ENCODE measurements at places on chromosomes 2 and 18. TPM values are rescaled to one million over a fixed set of nuclear protein-coding genes. Genes with fewer than 3 reads are reported as not detected.
A peak's percentile ranks its signal among the peaks of the same experiment; 100 is the strongest.

MDH1B gene
- 0.52 TPM for total RNA-seq

DNA sequence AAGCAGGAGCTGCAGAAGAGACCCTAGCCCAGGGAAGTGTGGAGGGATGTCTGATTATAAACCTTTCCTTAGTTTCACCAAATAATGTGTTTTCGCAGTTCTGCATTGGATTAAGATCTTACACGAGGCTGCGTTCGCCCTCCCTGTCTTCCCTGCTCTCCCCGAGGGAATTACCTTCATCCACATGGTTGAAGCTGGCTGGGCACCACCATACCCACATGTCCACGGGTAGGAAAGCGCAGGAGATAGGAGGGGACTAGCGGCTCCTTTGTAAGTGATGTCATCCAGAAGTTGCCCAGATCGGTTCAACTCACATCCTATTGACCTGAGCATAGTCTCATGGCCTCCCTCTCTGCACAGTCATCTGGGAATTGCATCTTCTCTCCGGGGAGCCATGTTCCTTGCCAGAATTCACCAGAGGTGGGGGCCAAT is 1.1 kb downstream of the TTL start:
- peak overlapping the region; percentile 93 for H3K4me3 ChIP-seq
- no peaks in the 10 kb centered on the region for H3K27me3 ChIP-seq
- peaks cover 51% of the 10 kb centered on the region for H3K4me1 ChIP-seq
- DNase-seq: no peak
- H3K27ac ChIP-seq: peak overlapping the region; percentile 84
- no peaks in the 10 kb centered on the region for H3K36me3 ChIP-seq

GRCh38 chr18:38843291-38843690 is 1277.7 kb upstream of the CELF4 start:
- peak; percentile 3 for DNase-seq
- H3K27ac ChIP-seq: no peak overlapping the region
- H3K36me3 ChIP-seq: no peaks in the 10 kb centered on the region

DNA sequence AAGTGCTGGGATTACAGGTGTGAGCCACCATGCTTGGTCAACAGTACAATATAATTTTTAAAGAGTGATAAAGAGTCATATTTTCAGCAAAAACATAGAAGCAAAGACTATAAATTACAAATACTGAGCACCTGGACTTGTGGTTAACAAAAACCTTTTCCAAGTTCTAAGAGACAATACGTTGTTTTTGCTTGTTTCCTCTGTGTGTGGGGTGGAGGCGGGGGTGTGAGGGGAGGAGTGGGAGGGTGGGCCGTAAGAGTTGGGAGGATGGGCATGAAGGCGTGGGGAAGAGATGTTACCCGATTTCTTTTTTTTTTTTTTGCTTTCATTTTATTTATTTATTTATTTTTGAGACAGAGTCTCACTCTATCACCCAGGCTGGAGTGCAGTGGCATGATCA is 78.0 kb upstream of the WIPF1 start:
- no peaks in the 10 kb centered on the region for H3K27me3 ChIP-seq
- H3K4me1 ChIP-seq: peaks cover 14% of the 10 kb centered on the region

- H3K4me1 ChIP-seq: no peaks in the 10 kb centered on the region
- H3K4me3 ChIP-seq: no peak overlapping the region
- no peak overlapping the region for H3K27ac ChIP-seq
- no peaks in the 10 kb centered on the region for H3K36me3 ChIP-seq
Measured at GRCh38 chr18:32595832-32596231, 125.2 kb upstream of the GAREM1 start.

ZCCHC2 gene
- total RNA-seq: 25.1 TPM

All from left lung (tissue), 14 donors.